ENCODE measurements at places on chromosomes 5 and 9.

DNA sequence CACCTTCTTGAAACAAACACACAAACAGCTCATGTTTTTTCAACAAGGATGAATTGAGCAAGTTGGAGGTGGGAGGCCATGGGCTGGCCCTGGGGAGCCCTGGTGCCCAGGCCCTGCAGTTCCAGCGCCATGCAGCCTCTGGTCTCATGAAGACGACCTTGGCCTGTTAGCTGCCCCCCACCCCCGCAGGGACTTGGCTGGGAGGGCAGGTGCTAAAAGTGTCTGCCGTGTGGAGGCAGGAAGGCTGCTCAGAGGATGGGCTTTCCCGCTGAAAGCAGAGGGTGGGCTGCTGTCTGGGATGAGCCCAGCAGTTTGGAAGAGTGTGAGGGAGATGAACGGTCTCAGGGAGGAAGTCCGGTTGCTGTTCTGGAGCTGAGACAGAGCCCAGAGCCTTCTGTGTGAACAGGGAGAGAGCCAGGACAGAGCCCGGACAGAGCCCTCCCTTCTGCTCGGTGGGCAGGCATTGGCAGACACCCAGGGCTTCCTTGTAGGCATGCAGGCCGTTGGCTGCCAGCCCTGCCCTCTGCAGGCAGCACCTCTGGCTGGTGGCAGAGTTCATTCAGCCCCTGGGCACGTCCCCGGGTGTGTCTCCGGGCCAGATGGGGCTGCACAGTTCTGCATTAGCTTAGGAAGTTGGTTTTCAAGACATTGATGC lies 18.7 kb downstream of the ROPN1L start:
- no peak for DNase-seq

DNA sequence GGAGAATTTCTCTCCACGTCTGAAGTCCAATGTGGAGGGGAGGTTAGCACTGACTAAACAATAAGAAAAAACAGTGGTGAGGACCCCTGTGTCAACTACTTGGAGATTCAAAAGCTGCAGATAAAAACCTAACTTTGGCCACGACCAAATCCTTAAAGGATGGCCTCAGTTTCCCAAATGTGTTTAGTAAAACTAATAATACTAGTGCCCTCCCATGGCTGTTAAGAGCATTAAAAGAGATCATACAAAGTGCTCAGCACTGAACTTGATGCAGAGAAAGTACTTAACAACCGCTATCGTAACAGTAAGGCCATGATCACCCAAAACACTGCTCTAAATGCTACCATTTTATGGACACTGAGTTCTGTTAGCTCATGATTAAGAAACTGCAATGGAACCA lies 288.4 kb downstream of the EBF1 start:
- DNase-seq, result no peak

DNA sequence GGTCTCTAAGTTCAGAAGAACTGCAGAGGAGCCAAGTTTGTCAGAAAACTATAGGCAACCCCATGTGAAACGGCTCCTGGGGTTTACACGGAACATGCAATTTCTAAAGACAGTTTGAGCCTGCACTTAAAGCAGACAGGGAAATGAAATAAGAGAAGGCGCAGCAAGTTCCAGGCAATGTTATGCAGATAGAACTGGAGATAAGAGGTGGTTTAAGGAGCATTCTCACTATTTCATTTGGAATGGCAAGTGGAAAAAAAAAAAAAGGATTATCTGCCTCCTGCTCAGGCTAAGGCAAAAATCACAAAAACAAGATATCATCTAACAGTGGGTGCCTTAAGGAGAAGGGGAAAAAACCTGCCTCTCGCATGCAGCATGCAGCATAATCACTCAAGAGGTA lies 2252.4 kb downstream of the MAT2B start:
- no peak for DNase-seq

- no peak for DNase-seq
Measured at GRCh38 chr9:105958587-105958986, 264.2 kb downstream of the TMEM38B start.

DNA sequence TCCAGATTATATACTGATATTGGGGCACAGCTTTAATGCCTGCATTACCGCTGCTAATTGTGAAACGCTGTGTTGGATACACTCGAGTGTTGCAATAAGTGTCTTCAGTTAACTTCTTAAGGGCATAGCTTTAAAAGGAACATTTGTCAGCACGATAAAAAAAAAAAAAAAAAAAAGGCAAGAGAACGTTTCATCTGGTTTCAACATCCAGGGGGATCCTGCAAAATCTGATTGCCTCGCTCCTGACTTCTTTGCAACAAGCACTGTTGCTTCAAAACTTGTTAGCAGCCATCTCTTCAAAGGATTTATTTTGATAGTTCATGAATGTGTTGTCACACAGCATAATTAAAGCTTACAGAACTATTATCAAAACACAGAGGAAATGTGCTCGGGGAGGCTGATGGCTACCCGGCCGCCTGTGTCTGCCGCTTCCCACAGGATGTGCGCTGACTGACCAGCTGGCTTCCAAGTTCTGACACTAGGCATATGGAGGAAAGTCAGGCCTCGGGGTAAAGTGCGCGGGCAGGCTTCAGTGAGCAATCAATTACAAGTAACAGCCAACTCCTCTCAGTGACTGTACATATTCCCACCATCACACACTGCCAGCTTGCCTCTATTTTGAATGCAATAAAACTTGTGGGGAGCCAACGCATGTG lies 77.7 kb downstream of the EBF1 start:
- no peak for DNase-seq

DNA sequence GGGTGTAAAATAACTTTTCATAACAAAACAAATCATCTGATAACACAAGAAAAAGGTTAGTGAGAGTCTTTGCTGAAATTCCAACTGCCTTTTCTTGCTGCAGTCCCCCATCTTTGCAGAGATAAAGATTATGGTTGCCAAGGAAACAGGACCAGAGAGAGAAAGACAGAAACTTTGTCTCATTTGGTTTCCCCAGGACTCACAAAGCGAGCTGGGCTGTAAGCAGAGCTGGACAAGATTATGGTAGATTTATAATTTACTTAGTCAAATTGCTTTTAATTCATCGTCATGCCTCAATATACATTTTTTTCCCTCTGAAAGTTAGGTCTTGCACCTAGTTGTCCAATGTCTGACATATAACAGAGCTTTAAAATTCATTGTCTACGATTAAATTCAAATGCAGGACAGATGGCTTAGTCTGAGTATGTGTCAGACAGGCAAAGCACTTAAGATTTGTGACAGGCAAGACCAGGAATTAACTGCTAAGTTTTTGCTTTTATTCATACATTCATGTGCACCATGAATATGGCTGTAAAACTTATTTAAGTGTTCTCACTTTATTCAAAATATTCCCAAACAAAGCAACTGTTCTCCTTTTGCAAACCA lies 17.4 kb downstream of the ENC1 start:
- no peak for DNase-seq

- DNase-seq, result no peak
Measured at GRCh38 chr5:96121364-96121763, 159.7 kb upstream of the ELL2 start.

DNA sequence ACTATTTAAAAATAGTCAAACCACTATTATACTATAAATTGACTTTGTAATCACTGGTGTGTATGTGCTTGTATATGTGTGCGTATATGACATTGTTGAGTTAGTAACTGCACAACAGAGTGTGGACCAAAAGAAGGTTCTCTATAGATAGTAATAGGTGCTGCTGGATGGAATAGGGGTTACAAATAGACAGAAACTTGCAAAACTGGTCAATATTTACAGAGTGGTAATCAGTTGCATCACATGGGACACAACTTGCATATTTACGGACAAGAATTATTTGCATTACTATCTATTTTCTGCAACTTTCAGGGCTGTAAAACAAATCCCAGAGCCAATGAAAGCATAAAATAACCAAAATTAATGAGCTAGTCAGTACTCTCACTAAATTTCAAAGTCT lies 42.4 kb downstream of the TNFSF8 start:
- no peak for DNase-seq

DNA sequence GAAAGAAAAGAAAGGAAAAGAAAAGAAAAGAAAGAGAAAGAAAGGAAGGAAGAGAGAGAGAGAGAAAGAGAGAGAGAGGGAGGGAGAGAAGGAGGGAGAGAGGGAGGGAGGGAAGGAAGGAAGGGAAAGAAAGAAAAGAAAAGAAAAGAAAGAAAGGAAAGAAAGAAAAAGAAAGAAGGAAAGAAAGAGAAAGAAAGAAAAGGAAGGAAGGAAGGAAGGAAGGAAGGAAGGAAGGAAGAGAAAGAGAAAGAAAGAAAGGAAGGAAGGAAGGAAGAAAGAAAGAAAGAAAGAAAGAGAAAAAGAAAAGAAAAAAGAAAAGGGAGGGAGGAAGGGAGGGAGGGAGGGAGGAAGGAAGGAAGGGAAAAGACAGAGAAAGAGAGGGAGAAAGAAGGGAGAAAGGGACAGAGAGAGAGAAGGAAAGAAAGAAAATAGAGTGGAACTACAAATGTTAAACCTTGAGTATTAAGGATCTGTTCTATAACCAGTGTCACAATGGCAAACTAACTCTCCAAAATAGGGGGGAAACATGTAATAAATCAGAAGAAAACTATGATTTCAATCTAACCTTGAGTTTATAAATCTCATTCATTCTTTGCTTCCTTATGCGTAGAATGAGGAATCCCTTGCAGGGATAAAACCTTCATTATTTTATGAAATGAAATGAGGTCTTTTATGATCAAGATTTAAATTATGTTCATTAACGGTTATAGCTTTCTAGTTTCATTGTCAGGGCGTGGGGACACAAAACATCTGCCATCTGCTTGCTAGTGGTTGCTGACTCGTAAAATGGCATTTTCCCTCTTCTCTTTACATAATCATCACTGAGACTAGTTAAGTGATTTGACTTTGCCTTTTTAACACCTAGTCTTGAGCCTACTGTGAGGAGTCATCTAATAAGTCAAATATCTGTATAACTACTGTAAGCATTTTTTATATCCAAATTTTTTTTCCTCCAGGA lies 40.7 kb upstream of the RAD23B start:
- DNase-seq, result peak; percentile 26

- no peak for DNase-seq
Measured at GRCh38 chr5:170863646-170864045, 1.8 kb downstream of the RANBP17 start.

GRCh38 chr5:64790210-64790609 lies 21.5 kb downstream of the CWC27 start:
- no peak for DNase-seq

- DNase-seq, result no peak
Measured at GRCh38 chr9:14652729-14653377, 40.4 kb downstream of the ZDHHC21 start.

DNA sequence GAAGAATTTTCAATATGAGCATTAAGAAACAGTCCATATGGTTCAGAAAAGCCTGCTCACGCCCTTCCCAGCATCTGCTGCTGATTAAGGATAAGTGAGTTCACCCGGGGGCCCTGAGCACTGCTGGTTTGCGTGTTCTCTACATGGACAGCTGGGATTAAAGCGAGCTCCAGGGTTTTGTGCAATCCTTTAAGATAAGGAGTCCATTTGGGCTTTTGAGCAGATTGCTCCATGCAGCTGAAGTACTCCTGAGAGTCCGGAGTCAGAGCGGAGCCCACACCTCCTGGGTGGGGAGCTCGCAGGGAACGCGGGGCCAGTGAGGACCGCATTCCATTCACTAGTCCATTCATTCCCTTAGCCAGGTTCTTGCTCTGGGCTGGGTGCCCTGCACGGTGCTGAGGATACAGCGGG lies 149.3 kb upstream of the COL5A1 start:
- no peak for DNase-seq

DNA sequence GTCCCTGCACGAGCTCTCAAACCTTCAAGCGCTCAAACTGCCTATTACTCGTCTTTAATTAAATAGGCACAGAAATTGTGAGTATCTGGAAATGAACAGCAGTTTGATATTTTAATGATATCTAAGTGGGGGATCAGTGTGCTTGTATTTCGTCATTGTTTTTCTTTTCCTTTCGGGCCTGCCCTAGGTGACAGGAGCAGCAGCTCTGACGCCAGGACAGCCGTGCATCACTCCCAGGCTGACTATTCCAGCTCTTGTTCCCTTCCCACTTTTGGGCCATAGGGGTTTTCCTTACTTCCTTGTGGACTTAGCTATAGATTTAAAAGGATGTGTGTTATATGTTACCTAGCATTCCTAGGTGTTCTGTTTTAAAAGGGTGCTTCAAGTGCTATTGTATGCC lies 9.5 kb downstream of the BNIP1 start:
- no peak for DNase-seq

- no peak for DNase-seq
Measured at GRCh38 chr9:76176171-76176570, 218.1 kb downstream of the RFK start.

DNA sequence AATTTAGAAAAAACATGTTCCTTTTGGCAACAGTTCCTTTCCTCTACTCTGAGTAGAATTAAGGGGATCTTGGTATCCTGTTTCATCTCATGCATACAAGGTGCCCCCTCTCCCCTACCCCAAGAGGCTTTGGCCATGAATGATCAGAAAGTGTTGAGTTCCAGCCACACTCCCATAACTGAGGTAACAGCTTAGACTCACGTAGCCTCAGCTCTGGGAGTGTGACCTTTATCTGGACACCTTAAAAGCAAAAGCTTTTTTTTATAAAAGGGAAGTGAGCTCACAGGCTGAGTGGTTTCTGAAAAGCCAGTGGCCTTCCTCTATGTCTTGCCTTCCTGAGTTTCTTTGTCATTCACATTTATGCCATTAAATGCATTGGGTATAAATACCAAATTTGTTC lies 900 bp upstream of the HAVCR2 start:
- peak; percentile 48 for DNase-seq

- DNase-seq, result no peak
Measured at GRCh38 chr5:23147625-23148024, 294.5 kb upstream of the CDH12 start.

DNA sequence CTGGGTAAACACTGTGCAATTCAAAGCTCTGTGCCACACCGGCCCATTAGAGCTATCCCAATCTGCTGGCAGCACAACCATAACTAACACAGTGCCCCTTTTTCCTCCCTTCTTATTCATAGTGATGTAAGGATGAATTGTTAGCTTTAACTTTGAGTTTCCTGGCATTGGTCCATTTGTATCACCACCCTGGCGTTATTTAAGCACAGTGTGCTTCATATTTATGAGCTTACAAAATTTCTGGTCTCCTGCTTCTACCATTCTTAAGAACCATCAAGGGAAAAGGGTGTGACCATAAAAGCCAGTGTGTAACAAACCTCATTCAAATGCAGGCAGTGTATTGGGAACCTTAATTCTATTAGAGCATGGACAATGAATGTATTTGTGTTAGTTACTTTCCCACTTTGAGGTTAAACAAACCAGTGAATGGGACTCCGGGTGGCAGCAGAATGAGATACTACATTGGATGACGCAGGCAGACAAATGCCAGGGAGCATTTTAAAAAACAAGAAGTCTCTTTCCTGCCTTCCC lies 222.6 kb downstream of the TMEM161B start:
- no peak for DNase-seq

GRCh38 chr5:180521101-180521500 lies 26.9 kb downstream of the CNOT6 start:
- DNase-seq, result no peak

Measured in activated CD4-positive, alpha-beta T cell treated with anti-CD3 and anti-CD28 coated beads for 36 hours (primary cell).